ENCODE measurements at places on chromosomes 12 and 14.

- no peak for DNase-seq
Measured at GRCh38 chr14:89387922-89388685, 28.9 kb downstream of the FOXN3 start.

DNA sequence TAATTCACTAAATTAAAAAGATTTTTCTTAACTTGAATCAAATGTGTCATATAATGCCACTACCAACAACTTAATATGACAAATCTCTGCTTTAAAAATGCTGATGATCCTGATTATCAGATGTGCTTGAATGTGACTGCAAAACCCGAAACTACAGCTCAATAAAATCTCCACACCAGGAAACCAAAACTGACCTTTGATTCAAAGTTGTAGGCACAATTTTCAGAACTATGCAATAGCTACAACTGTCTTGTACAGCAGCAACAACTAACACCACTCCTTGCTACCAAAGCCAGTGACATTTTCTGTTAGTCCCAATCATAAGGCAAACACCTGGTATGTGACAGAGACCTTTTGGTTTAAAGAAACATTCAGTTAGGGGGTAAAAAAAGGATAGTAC lies 147.3 kb downstream of the CEP83 start:
- no peak for DNase-seq

GRCh38 chr14:38138473-38139138 lies 69.1 kb upstream of the SSTR1 start:
- DNase-seq: no peak

- DNase-seq: no peak
Measured at GRCh38 chr14:104268295-104268694, 129.9 kb downstream of the KIF26A start.

GRCh38 chr14:104393898-104394381 lies 185.6 kb upstream of the C14orf180 start:
- DNase-seq: peak; percentile 87

- DNase-seq: no peak
Measured at GRCh38 chr12:4478933-4479332, 33.3 kb upstream of the FGF6 start.

- no peak for DNase-seq
Measured at GRCh38 chr12:64757771-64758170, 1.4 kb downstream of the GNS start.

- DNase-seq: no peak
Measured at GRCh38 chr14:53934778-53935414, 21.7 kb downstream of the BMP4 start.

DNA sequence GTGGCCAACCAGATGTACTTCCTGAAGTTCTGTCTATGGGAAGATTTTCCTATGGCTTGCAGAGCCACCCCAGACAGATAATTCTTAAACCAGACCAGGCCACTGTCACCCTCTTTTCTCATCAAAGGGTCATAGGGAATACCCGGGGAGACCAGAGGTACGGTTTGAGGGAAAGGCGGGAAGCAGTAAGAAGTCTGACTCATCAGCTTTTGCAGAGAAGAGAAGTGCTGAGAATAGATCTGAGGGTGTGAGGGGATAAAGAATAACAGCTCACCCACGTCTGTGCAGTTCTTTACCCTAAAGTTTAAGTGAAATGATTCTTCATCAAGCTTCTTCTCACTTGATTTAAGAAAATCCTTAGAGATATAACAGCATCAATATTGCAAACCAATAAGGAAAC lies 21.3 kb upstream of the POC1B start:
- DNase-seq: no peak

GRCh38 chr12:14701809-14702568 lies 5.6 kb upstream of the GUCY2C start:
- no peak for DNase-seq

DNA sequence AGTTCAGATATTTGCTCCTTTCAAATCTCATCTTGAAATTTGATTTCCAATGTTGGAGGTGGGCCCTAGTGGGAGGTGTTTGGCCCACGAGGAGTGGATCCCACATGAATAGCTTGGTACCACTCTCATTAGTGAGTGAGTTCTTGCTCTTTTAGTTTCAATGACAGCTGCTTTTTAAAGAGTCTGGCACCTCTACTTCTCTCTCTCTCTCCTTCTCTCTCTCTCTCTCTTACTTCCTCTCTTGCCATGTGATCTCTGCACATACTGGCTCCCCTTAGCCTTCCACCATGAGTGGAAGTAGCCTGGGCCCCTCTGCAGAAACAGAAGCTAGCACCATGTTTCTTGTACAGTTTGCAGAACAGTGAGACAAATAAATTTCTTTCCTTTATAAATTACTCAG lies 25.1 kb downstream of the GPR65 start:
- no peak for DNase-seq

DNA sequence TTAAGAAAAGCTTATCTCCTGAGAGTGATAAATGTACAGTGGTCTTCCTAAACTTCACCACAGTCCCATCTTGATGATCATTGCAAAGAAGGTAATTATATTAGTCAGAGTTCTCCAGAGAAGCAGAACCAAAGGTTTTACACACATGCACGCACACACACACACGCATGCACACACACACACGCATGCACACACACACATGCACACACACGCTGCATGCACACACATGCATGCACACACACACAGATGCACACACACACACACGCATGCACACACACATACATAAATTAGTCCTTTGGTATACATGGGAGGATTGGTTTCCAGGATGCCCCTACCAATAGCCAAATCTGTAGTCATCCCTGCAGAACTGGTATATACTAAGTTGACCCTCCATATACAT lies 580 bp downstream of the OR4E2 start:
- no peak for DNase-seq

GRCh38 chr12:78229591-78230101 lies 399.0 kb downstream of the NAV3 start:
- DNase-seq: no peak

All from central memory CD4-positive, alpha-beta T cell (primary cell).